ENCODE measurements at places on chromosomes 5 and 9.

GRCh38 chr9:1388216-1388615 is 338.1 kb downstream of the DMRT2 start:
- DNase-seq = no peak
- H3K27ac ChIP-seq = no peak overlapping the region
- H3K27me3 ChIP-seq = no peaks in the 10 kb centered on the region
- H3K4me3 ChIP-seq = no peak overlapping the region
- no peaks in the 10 kb centered on the region for H3K36me3 ChIP-seq

DNA sequence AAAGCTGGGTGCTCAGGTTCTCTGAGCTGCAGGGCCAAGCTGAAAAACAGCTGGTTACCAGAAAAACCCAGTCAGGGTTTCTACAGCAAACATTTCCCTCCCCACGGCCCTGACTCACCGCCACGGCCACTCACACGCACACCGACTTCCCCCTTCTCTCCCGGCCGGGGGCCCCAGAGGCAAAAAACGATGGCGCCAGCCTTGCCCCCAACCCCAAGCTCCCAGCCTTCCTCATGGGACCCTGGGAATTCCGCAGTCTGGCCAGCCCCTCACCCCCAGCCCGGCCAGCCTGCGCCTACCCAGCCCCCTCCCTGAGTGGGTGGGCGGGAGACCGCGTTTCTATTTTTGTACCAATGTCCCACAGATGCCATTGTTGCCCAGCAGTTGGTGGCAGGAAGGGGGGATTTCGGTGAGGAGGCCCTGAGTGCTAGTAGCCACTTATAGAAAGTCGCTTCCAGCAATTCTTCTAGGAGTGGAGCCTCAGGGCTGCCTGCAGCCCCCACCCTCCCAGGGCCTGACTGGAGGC is 18.4 kb downstream of the ENG start:
- H3K4me3 ChIP-seq = no peak overlapping the region
- no peak overlapping the region for H3K27ac ChIP-seq
- no peak for DNase-seq

DNA sequence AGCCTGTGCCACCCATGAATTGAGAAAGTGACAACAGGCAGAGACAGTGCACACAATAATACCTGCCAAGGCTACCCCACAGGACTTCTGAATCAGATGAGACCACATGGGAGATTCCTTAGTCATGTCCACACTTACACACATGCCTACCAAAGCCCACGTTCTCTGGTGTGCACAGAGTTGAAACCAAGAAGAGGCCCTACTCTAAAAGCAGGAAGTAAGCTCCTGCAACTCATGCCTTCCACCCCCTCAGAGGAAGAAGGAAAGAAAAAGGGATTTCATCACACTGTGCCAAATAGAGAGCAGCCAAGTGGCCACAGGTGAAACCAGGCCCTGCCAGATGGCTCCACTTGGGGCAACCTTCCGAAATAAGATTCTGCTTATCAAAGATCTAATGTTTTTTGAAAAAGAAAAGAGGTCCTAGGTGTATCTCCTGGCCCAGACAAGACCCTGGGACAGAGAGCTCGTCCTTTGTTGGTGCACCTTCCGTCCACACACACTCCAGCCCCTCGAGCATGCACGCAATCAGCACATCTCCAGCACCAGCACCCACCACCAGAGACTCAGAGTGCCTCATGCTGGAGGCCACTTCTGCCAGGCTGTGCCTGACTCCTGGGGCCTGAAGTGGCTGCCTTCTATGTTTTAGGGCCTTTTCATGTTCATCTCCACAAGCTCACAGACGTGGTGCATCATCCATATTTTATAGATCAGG is 114.6 kb upstream of the SPOCK1 start:
- no peaks in the 10 kb centered on the region for H3K27me3 ChIP-seq
- H3K4me3 ChIP-seq = no peak overlapping the region
- H3K36me3 ChIP-seq = no peaks in the 10 kb centered on the region
- DNase-seq = no peak

DNA sequence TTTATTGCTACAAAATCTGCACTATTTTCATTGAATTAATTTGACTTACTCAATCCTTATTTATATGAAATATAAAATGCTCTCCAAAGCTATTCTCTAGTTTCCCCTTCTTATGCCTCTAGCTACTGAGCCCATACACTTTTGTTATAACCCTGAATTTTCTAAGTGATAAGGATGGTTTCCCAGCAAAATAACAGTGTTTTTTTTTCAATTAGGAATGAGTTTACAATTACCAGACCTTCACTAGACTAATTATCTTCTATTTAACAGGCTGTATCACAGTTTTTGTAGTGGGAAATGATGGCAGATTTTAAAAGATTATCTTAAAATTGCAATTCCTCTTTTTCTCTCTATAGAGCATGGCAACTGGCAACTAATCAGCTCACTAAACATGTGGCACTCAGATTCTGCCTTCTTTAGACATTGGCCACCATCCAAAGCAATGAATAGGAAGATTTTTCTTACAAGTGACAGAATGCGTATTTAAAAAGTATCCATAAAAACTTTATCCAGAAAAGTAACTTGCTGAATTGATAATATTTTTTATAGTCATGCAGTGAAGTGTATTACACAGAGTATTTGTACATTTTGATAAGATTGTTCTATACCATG is 585.7 kb upstream of the ZNF608 start:
- no peak overlapping the region for H3K4me3 ChIP-seq
- peaks cover 19% of the 10 kb centered on the region for H3K4me1 ChIP-seq
- DNase-seq = no peak
- no peaks in the 10 kb centered on the region for H3K27me3 ChIP-seq
- no peaks in the 10 kb centered on the region for H3K36me3 ChIP-seq
- no peak overlapping the region for H3K27ac ChIP-seq

DNA sequence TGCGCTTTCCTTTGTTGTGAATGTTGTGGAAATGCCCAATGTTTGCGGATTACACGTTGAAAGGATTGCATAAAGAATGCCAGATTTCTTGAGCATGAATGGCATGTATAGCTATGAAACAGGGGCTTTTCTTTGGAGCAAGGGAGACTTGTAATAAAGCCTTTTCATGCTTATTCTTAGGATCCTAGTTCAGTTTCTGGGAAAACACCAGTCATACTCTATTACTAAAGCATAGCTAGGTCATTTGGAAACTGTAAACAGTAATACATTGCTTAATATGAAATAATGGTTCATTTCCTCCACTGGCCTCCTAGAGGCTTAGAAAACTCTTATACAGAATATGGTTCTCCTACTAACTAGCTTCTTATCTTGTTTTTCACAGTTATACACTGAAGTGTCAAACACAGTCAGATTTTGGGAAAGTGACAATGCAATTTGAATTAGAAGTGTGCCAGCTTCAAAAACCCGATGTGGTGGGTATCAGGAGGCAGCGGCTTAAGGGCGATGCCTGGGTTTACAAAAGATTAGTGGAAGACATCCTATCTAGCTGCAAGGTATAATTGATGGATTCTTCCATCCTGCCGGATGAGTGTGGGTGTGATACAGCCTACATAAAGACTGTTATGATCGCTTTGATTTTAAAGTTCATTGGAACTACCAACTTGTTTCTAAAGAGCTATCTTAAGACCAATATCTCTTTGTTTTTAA is 104.2 kb downstream of the MELK start:
- H3K4me3 ChIP-seq = no peak overlapping the region
- DNase-seq = no peak
- no peak overlapping the region for H3K27ac ChIP-seq
- H3K4me1 ChIP-seq = no peaks in the 10 kb centered on the region
- no peaks in the 10 kb centered on the region for H3K27me3 ChIP-seq
- H3K36me3 ChIP-seq = peaks cover 28% of the 10 kb centered on the region

All from neural progenitor cell (in vitro differentiated cells).